AG20443 (cell line): ENCODE measurements at places on chromosomes 7 and 10.

DNA sequence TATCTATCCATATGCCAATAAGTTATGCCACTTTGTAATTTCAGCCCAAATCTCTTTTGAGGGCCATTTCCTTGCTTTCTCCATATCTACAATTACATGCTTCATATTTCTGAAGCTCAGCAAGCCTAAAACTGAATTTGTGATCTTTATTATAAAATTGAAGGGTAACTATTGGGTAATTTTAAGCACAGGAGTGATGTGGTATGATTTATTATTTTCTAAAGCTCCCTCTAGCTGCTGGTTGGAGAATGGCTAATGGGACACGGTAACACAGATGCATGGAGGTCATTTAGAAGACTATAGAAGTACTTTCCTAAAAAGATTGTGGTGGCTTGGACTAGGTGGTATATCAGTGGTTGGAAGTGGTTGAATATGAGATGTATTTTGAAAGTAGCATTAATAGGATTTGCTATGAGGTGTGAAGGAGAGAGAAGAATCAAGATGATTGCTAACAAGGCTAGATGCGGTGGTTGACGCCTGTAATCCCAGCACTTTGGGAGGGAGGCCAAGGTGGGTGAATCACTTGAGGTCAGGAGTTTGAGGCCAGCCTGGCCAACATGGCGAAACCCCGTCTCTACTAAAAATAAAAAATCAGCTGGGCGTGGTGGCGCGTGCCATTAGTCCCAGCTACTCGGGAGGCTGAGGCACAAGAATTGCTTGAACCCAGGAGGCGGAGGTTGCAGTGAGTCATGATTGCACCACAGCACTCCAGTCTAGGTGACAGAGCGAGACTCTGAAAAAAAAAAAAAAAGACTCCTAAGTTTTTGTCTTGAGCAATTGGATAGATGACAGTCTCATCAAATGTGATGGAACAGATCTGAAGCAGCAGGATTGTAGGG is 13.9 kb downstream of the KLHDC10 start:
- no peak for DNase-seq

- DNase-seq = no peak
Observed at GRCh38 chr7:117476557-117477215, 3.1 kb upstream of the CFTR start.

DNA sequence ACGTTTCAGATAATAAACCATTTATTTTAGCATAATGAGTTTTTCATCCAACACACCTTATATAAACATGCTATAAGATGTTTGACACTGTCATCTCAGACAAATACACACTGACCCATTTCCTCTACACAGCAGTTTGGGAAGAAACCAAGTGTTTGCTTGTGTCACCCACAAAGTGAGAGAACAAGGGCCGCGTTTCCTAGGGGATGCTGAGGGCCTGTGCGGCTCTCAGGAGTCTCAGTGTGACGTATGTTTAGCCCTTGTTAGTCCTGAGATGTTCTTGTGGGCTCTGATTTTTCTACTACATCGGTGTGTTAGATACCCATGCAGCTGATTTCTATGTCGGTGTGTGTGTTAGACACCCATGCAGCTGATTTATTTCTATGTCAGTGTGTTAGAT is 266.3 kb downstream of the DIP2C start:
- no peak for DNase-seq

- DNase-seq = peak; percentile 48
Observed at GRCh38 chr7:69564454-69565417, 33.5 kb upstream of the AUTS2 start.

- no peak for DNase-seq
Observed at GRCh38 chr10:82814635-82815034, 939.6 kb downstream of the NRG3 start.

GRCh38 chr10:89367529-89367928 is 10.3 kb upstream of the IFIT1B start:
- DNase-seq = no peak

DNA sequence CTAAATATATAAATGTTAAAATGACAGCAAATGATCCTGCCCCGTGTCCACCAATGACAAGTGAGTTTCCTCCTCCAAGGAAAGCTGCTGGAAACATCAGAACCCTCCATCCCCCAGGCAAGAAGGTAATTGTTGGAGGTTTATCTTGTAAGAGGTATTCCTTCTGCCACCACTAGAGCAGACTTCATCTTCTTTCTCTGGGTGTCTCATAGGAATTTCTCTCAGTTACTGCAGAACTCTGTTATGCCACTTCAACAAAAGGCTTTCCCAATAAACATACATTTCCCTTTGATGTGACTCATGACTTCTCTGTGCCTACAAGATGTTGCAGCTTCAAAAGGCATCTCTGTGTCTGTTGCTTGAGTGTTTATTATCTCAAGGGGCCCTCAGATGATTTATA is 279.1 kb downstream of the BMPER start:
- no peak for DNase-seq

GRCh38 chr7:122485856-122486255 is 181.3 kb upstream of the FEZF1 start:
- DNase-seq = no peak
